ENCODE measurements at places on chromosomes 1 and 21. TPM values are rescaled to one million over a fixed set of nuclear protein-coding genes. Genes with fewer than 3 reads are reported as not detected.

The PLA2G2C gene
- total RNA-seq: not detected

The CD52 gene
- not detected for total RNA-seq

DNA sequence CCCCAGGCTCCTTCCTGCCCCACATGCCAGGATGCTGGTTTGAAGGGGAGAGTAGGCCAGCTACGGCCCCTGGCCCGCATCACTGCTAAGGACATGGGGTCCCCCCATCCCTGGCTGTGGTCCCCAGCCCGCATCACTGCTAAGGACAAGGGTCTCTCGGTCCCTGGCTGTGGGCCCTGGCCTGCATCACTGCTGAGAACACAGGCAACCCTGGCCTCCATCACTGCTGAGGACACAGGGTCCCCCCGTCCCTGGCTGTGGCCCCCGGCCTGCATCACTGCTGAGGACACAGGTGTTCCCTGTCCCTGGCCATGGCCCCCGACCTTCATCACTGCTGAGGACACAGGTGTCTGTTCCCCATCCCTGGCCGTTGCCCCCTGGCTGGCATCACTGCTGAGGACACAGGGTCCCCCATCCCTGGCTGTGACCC is 448 bp upstream of the OBSCN start:
- DNase-seq: no peak

GRCh38 chr21:45152265-45152746 is 77.9 kb downstream of the ADARB1 start:
- DNase-seq: peak; percentile 71

All from dermis microvascular lymphatic vessel endothelial cell (primary cell).